ENCODE measurements at places on chromosomes 3 and 15.

DNA sequence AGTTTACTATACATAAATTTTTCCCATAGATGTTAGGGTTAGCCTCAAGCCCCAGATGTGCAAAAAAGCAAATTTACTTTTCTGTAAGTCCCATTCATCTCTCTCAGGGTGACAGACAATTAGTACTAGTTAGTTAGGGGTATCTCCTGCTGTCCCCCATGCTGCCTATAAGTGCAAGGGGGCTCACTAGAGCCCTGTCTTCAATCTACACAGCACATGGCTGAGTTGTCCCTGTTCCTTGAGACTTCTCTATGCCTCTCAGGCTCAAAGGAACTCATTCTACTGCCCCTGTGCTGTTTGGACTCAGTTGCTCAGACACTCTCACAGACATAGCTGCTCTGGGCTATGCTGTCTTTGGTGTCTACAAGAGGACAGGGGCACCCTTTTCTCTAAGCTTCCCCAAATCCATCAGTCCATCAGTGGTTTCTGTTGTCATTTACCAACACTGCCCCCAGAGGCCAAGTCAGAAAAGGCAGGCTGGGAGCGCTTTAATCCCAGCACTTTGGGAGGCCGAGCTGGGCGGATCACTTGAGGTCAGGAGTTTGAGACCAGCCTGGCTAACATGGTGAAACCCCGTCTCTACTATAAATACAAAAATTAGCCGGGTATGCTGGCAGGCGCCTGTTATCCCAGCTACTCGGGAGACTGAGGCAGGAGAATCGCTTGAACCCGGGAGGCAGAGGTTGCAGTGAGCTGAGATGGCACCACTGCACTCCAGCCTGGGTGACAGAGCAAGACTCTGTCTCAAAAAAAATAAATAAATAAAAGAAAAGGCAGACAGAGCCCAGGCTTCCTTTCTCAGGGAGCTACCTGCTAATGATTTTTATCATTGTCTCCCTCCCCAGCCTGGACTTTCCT is 31.4 kb upstream of the PRTG start:
- no peak for DNase-seq

GRCh38 chr3:2727610-2728318 is 382.4 kb downstream of the IL5RA start:
- no peak for DNase-seq

- no peak for DNase-seq
These were observed 71.4 kb downstream of the GHSR start for GRCh38 chr3:172376881-172377280.

DNA sequence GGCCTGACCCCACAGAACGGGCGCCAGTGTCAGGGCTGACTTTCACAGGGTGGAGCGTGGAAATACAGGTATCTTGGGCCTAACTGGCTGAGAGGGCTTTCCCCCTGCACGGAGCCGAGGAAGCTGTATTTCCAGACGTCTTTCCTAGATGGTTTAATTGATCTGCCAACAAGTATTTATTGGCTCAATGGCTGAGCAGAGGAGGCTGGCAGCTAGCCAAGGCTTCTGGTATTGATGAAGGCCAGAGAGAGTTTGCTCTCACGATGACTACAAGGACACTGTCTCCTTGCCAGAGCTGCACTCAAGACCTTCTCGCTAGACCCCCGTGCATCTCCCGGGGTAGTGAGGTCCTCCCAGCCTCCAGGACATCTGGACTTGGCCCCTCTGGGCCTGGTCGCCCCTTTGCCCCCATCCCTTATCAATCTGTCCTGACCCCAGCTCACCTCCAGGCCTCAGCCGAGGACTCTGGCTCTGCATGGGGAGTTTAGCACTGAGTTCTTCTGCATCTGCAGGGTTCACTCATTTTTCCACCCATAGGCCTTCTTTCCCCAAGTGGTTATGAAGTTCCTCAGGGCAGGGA is 20.6 kb downstream of the SPSB4 start:
- DNase-seq = no peak

GRCh38 chr3:124413989-124414598 is 316.2 kb upstream of the UMPS start:
- DNase-seq = no peak

- no peak for DNase-seq
These were observed 723.0 kb upstream of the BCHE start for GRCh38 chr3:166560253-166560652.

GRCh38 chr3:123424321-123424998 is 24.4 kb downstream of the ADCY5 start:
- DNase-seq = no peak

DNA sequence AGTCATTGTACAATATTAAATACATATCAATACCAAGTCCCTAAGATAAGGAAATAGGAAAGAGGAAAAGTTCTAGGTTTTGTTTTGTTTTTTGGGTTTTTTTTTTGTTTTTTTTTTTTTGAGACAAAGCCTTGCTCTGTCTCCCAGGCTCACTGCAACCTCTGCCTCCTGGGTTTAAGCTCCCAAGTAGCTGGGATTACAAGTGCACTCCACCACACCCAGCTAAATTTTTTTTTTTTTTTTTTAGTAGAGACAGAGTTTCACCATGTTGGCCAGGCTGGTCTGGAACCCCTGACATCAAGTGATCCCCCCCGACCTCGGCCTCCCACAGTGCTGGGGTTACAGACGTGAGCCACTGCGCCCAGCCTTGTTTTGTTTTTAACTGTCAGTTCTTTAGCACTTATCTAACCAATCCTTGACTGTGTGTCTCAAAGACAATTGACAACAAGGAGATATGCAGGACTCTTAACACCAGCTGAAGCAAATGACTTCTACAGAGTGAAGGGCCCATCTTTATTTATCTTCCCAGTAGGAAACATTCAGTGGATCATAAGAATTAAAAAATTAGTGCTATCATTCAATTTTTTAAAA is 100.0 kb upstream of the RAP2B start:
- DNase-seq = no peak

DNA sequence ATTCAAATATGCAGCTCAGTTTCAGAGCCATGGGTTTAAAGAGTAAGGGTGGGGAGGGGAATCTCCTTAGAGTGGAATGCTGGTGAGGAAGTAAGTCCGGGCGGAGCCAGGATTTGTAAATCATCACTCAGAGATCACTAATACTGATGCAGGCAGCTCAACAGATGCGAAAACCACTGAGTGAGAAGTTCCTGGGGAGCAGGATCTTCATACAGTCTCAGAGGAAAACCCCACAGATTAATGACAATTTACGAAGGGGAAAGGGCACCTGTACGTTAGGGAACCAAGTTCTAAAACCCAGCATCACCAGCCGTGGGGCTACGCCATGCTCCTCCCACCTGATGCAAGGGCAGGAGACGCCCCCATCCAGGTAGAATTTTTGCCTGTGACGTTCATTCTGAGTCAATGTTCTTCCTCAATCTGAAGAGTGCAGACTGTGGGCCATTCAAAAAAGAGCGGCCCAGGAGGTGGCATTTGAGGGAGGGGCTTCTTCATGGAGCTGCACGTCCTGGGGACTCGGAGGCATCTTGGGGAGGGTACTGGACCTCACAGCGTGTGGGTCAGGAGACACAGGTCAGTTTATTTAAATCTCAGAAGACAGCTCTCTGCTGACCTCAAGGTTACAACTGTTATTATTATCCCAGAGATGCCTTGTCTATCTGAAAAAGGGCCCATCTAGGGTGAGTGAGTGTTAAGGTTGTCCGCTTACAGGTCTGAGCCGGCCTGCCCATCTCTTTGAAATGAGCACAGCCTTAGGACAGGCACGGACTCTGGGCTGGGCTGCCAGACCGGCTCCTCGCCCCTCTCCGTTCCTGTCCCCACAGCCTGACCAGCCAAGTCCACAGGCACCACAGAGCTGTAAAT is 228.0 kb downstream of the XXYLT1 start:
- no peak for DNase-seq

- DNase-seq = no peak
These were observed 8.1 kb downstream of the PXYLP1 start for GRCh38 chr3:141239511-141240281.

- DNase-seq = no peak
These were observed 55.1 kb upstream of the AGTR1 start for GRCh38 chr3:148642616-148643015.

GRCh38 chr15:68316061-68316804 is 38.7 kb downstream of the FEM1B start:
- DNase-seq = peak; percentile 5

- DNase-seq = no peak
These were observed 20.2 kb downstream of the RNF13 start for GRCh38 chr3:149833241-149833640.

GRCh38 chr3:2540115-2540514 is 441.4 kb downstream of the CNTN4 start:
- no peak for DNase-seq

DNA sequence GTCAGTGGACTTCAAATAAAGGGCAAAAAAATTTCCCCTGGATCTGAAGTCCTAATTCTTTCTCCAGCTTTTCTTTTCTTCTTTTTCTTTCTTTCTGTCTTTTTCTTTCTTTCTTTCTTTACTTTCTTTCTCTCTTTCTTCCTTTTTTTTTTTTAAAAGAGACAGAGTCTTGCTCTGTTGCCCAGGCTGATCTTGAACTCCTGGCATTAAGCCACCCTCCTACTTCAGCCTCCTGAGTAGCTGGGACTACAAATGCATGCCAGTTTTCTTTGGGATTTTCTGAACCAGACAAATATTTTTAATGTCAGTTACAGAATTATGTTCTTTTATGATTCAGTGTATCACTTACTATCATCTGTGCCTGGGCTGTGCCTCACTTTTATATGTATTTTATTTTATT is 45.4 kb upstream of the CMTM8 start:
- DNase-seq = no peak

- DNase-seq = no peak
These were observed 70.3 kb downstream of the SCN5A start for GRCh38 chr3:38579141-38579540.

- no peak for DNase-seq
These were observed 86.9 kb upstream of the ATP10A start for GRCh38 chr15:25950014-25950413.

- no peak for DNase-seq
These were observed 199.8 kb upstream of the TLE3 start for GRCh38 chr15:70297465-70298058.

DNA sequence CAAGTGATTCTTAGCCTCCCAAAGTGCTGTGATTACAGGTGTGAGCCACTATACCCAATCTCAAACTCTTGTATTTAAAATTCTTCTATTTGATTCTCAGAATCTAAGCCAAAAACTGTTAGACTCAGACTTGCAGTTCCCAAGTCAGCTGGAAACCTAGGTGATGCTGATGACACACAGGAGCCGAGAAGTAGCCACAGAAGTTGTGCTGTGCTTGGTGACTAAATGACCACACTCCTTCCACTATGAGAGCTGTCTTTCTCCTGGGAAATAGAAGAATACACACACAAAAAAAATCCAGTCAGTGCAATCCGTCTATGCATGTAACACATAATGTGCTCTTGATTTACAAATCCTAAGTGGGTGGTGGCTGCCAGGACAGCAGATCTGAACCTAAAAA is 33.9 kb downstream of the ILDR1 start:
- peak; percentile 40 for DNase-seq

DNA sequence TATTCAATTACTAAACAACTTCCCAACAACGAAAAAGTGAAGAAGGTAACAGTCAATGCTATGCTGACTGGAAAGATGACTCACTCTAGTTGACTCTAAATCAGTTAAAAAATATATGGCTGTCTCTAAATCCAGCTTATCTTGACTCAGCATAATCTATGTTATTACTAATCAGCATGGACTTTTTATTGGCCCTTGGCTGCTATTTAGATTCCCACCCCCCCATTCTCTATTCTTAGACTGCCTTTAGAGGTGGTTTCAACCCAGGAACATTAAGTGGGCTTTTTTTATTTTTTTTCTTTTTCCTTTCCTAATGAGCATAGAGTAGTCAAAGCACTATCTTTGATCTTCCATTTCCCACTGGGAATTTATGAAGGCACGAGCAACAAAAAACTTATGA is 1.9 kb downstream of the PCOLCE2 start:
- no peak for DNase-seq

DNA sequence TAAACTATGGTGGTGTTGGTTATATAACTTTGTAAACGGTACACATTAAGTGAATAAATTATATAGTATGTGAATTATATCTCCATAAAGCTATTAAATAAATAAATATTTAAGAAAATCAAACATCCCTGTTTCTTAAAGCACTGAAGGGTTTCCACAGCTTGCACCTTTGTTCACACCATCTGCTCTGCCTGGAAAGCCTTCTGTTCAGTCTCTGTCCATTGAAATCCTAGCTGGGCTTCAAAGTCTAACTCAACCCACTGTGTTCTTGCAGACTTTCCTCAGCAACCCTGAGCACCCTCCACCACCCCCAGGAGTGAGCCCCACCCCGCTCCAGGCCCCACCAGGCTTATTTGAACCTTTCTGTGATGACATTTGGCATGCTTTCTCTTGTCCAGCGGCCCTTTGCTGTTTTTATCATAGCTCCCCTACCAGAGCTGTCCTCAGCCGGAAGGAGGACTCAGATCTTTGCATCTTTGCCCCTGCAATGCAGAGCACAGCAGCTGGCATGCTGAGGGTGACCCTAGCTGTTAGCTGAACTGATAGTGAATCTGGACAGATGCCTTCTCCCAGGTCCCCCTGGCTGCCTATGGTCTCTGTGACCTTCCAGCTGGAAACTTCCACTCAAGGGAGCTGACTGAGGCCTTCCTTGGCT is 105.2 kb downstream of the DAPK2 start:
- no peak for DNase-seq

- no peak for DNase-seq
These were observed 13.3 kb upstream of the CSPG4 start for GRCh38 chr15:75725719-75726607.

DNA sequence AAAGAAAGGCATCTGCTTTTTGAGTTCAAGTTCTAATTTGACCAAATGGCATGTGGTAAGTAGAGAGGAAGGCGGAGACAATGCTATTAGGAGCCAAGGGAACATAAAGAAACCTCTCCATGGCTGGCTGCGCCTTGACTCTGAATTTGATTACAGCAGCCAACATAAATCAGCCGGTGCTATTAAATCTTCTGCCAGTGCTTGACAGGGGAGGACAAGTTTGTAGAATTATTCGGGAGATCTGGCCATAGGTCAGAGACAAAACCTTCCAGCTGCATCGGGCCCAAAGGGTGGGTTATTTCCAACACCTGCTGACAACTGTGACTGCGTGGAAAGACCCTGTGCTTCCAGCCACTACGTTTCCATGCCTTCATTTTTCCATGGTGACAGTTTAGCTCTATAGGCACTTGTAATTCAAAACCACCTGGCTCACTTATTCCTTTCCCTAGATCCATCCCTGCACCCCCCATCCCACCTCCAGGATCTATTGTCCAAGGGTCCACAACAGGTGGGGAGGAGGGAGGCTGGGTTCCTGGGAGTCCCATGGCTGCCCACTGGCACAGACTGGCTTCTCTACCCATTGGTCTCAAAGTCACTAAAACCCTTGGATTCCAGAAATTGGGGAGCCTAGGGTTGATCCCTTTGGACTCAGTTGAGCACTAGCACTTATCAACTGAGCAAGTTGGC is 15.9 kb downstream of the COLQ start:
- no peak for DNase-seq

DNA sequence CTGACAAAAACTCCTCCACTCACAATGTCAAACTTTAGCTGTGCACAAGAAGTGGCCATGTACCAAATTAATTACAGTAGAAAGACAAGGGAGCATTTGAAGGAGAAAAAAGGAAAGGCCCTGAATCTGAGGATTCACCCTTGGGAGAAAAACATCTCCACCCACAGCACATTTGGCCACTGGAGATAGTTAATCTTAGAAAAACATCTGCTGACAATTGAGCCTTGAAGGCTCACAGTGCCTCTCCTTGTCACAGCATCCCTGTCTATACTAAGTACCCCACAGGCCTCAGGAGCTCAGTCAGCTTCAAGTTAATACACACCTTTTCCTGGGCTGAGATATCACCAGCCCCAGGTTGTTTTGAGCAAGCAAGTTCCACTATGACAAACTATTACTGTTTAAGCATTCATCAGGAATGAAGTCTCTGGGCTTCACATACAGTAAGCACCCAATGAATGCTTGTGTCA is 78.1 kb upstream of the SETMAR start:
- no peak for DNase-seq

Measured in T-helper 1 cell (primary cell).